RKO (cell line): ENCODE measurements at places on chromosomes 7 and 10.

GRCh38 chr7:28774261-28774988 is 183.7 kb downstream of the TRIL start:
- DNase-seq: no peak

GRCh38 chr7:131931370-131931769 is 374.9 kb upstream of the PODXL start:
- peak; percentile 49 for DNase-seq

DNA sequence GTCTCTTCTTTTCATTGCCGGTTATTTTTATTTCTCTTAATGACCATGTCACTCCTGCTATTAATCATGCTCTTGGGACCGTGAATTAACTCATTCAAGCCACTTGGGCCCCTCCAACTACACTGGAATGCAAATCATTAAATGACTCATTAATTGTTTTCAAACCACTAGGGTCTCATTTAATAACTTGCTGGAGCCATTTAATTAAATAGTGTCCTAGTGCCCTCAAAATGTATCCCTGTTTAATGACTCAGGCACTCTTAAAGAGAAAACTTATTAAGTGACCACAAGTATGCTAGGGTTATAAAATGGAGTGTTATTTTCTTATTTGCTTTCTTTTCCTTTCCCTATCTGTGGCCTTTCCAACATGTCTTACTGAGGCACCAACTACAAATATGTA is 73.0 kb downstream of the PLXDC2 start:
- no peak for DNase-seq

DNA sequence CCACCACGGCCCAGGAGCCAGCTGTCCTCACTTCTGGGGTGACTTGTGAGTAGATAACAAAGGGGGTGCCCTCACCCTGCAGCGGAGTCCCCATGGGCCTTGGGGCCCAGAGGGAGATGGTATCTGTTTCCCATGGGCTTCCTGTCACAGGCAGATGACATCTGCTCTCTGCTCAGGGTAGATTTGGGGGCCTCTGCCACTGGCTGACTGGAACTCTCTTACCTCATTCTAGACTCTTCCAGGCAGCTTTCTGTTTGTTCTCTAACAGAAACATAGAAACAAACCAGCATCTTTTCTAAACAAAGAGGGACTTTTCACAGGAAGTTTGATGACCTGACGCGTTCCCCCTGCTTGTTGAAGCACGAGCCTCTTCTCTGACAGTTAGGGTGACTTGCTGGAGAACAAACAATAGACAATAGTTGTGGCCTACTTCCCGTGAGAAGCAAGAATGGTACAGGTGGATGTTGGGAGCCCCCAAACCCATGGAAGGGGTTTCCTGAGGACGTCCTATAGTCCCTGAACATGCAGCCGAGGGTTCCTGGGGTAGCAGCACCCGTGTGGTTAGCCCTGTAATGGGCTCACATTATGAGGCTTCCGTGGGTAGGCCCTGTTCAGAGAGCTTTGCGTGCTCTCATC is 61.6 kb downstream of the GRK5 start:
- no peak for DNase-seq

GRCh38 chr7:90726623-90727022 is 130.5 kb downstream of the CDK14 start:
- DNase-seq: no peak

DNA sequence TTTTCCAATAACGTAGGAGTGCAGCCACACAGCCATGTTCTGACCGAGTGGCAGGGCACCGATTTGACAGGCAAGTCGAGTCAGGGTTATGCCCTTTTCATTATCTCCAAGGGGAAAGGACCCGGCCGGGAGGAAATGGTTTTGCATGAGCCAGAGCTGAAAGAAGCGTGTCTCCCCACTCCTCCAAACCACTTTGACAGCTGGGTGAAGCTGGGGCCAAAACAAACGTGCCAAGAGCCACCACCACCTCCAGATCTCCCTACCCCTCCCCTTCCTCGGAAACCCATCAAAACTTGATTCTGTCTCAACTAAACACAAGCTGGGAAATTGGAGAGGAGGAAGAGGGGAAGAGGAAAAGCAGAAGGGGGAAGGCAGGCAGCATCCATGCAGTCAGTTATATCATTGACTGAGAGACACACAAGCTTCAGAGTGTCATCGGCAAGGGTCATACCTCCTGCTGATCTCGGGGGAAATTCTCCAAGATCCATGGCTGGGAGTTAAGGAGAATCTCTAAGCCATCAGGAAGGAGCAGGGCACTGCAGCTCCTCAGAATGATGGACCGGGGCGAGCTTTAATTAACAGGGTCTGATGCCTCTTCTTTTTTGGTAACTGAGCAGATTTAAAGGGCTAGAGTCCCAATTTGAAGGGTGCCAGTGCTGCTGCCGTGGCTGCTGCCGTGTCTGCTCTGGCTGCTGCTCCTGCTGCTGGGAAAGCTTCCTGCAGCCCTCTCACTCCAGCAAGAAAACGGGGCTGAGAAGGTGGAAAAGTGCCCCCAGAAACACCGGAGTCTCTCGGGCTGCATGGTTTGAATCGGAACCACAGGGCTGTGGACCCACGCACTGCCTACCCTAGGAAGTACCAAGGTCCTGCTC is 34.7 kb upstream of the CALN1 start:
- DNase-seq: no peak

DNA sequence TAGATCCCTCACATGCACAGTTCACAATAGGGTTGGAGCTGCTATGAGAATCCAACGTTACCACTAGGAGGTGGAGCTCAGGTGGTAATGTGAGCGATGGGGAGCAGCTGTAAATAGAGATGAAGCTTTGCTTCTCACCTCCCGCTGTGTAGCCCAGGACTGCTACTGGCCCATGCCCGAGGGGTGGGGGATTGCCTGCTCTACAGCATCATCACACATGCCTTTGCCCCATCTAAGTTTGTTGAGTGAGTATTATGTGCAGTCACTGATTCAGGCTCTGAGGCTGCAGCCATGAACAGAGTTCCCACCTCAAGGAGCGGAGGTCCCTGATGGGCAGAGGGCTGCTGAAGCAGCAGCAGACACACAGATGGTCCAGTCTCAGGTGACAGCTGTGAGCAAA is 94.1 kb downstream of the CHST15 start:
- DNase-seq: no peak
